NCI-H1694 treated with DMSO at 0.1 percent for 48 hours (cell line): ENCODE measurements at places on chromosomes 4 and X.
A peak's percentile ranks its signal among the peaks of the same experiment; 100 is the strongest.

GRCh38 chr4:2796849-2797544, 4.1 kb downstream of the SH3BP2 start:
- DNase-seq = no peak

- no peak for DNase-seq
Measured at GRCh38 chr4:47837094-47837907, 566 bp downstream of the CORIN start.

- no peak for DNase-seq
Measured at GRCh38 chr4:167177925-167178324, 56.4 kb downstream of the SPOCK3 start.

DNA sequence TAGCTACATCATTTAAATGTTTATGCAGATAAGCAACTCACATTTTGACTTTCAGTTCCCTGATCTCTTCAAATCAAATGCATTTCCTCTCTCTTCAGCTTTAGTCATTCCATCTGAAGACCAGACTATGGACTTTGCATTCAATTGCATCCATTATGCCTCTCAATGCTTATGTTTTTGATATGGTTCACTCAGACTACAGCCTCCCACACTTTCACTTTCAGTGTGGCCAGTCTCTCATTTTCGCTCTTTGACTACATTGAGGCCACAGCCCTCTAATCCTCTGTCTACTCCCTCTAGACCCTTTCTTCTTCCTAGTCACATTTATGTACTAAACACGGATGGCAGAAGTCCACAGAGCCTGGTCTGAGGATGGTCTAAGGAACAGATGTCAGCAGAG, 24.5 kb upstream of the VEGFC start:
- DNase-seq = no peak

DNA sequence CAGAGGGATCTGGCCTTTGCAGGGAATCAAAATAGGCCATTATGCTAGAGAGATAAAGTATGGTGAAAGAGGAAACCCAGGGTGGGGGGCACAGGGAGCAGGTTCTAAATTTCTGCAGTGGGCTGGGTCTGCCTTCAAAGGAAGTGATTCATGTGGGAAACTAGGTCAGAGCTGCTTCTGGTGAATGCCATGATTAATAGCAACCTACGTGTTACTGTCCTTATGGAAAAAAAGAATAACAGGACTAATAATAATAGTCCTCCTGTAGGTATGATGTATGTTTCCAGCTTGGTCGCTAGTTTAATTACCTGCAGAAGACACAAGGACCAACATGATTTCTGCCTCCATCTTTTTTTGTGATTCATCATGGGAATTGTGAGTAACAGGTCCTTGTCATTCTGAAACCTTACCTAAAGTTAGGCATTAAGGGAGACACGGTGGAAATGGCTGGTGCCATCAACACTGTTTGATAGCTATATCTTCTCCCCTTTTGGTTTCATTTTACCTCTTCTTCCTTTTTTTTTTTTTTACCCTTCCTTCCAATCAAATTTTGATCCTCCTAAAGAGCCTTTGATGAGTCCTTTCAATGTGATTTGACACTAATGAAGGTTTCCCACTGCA, 180.4 kb downstream of the CPEB2 start:
- DNase-seq = no peak

DNA sequence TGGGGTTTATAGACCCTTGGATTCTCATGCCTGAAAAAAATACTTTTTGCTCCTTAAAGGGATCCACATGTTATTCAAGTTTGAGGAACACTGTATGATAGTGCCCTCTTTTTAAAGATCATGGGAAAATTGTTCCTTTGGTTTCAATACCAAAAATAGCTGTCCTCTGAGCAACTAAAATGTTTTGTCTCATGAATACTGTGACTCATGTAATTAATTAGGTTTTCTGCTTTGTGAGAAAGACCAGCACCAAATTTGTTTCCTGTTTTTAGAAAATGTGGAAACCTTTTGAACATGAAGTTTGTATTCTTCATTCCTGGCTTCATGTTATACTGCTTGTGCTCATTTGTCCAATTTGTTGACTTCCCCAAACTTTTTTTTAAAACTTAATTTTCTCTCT, 127.6 kb upstream of the SH3RF1 start:
- DNase-seq = no peak

DNA sequence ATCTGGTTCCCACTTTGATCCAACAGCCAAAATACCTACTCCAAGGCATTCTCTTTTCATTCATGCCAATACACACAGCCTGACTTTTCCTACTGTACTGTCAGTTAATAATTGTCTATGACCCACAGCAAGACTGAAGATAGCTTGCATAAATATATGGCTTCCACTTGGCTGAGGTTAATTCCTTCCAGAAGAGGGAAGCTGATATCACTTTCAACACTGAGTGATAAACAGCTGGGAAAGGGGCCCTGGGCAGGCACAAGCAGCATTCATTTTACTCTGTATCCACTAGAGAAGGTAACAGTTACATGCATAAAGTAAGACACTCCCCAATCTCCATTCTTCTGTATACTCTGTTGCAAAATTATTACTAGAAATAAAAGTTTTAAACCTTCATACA, 200.2 kb upstream of the UGT8 start:
- no peak for DNase-seq

DNA sequence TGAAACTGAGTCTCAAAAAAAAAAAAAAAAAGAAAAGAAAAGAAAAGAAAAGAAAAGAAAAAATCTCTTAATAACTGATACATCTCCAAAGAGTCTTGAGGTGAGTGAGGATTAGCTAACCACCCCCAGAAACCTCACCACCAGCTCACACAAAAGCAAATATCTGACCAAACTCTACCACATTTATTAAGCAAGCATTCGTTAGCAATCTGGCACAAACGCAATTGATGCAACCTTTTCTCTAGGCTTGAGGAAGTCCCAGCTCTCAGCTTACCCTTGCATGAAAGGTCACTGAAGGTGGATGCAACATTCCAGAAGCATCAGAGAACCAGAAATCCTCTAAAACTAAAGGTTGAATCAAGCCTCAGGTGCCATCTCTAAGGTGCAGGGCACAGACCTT, 231.9 kb upstream of the BCOR start:
- no peak for DNase-seq

GRCh38 chr4:149983931-149984330, 94.3 kb upstream of the DCLK2 start:
- DNase-seq = no peak

- no peak for DNase-seq
Measured at GRCh38 chr4:10212400-10212799, 95.8 kb upstream of the WDR1 start.

DNA sequence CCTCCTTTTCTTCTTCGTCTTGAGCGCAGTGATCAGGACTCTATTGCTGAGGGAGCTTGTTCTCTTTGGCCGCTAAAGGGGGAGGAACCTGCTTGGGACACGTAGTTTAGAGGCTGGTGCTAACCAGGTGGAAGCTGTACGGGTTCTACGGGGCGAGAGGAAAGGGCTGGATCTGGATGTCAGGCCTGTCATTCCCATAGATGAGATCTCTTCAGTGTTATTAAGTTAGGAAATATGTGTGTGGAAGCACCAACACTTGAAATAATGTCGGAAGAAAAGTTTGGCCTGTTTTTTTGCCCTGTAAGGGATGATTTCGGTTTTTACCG, 643 bp downstream of the SRP72 start:
- peak; percentile 11 for DNase-seq

- no peak for DNase-seq
Measured at GRCh38 chrX:44317181-44317580, 26.3 kb downstream of the EFHC2 start.

GRCh38 chrX:115957862-115958490, 212.6 kb upstream of the AGTR2 start:
- DNase-seq = peak; percentile 18

DNA sequence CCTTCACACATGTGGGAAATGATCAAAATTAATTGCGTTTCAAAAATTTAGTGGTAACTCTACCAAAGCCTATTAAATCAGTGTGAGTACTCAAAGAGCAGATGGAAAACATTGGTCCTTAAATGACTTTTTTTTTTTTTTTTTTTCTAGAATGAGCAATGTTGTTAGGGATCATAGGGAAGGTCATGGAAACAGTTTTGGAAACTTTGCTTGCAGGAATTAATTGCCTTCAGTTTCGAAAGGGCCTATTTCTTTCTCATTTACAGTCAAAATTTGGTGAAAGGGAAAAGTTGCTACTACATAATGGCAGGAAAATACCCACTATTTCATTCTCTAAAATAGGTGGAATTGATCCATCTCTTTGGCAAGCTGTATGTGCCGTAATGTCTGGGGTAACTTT, 160.9 kb downstream of the RTL9 start:
- no peak for DNase-seq

- DNase-seq = no peak
Measured at GRCh38 chr4:88457307-88458103, 586 bp downstream of the HERC5 start.

- no peak for DNase-seq
Measured at GRCh38 chr4:122830426-122831095, 3.9 kb downstream of the FGF2 start.

DNA sequence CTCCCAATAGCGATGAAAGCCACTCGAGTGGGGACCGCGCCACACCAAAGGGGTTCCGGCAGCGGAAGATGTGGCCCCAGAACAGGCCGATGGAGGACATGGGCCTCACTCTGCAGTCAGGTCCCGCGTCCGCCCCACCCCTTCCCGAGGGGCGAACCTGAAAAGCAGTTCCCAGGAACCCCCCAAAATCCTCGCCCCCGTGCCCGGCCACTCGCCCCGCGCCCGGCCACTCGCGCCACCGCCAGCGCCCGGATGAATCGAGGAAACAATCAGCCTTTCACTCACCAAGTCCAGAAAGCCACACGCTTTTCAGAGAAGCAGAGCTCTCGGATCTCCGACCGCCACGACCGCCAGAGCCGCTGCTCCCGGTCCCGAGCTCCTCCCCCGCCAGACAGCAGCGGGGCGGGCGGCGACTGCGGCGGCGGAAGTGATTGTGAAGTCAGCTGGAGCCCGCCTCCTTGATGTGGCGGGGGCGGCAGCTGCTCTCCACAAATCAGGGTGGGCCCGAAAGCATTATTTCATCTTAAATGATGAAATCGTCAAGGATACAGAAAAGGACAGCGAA, at the start of gene PJA1:
Gene PJA1 (minus strand): TSS at position 367 of the 565 bp plus-strand sequence. CDS start 2,380 bp downstream, outside the sequence.
- DNase-seq = peak; percentile 54

- DNase-seq = no peak
Measured at GRCh38 chrX:7552760-7553159, 290.2 kb upstream of the VCX start.

DNA sequence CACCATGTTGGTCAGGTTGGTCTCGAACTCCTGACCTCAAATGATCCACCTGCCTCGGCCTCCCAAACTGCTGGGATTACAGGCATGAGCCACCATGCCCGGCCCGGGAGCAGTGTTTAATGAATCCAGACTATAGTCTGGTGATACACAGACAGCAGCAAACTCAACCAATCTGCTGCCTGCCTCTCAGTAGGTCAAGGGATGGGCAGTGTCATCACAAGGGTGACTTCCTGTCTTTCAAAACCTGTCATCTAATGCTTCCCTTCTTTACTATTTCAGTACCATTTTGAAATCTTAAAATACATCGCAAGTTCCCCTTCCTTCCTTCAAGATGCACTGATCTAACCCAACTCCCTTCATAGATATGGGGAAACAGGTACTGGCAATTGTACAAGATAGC, 8.4 kb downstream of the RPL39 start:
- DNase-seq = no peak

- DNase-seq = no peak
Measured at GRCh38 chr4:163542275-163542674, 47.8 kb downstream of the TMA16 start.

DNA sequence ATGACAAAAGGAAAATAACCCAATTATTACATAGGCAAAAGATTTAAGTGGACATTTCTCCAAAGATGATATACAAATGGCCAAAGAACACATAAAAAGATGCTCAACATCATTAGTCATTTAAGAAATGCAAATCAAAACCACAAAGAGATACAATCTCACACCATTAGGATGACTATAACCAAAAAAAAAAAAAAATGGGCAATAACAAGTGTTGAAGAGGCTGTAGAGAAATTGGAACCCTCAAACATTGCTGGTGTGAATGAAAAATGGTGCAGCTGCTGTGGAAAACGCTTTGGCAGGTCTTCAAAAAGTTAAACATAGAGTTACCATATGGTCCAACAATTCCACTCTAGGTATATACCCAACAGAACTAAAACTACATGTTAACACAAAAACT, 5.6 kb upstream of the PRDX4 start:
- no peak for DNase-seq

GRCh38 chr4:45648846-45649245, 475.0 kb downstream of the GABRG1 start:
- no peak for DNase-seq

DNA sequence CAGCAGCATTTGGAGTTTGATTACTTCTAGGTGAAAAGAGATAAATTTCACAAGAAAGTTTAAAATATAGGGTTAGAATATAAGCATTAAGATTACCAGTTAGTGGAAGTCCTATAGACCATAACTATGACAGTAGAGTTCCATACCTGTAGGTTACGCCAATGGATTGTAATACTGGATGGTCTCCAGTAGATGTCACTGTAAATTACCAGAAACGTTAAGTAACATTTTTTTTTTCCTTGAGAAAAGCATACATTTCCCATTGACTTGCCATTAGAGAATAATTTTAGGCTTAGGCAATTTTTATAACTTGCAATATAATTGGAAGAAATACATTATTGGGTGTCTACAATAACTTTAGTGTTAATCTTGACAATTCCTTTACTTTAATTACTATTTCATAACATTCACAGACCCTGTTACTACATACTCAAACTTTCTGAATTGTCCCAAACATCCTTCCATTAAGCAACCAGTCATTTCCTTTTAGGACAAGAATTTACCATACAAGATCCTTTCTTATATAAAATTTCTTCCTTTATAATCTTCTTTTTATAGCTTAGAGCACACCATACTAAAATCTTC, 304.1 kb upstream of the TECRL start:
- peak; percentile 37 for DNase-seq
